ENCODE measurements at places on chromosomes 1 and 21. TPM values are rescaled to one million over a fixed set of nuclear protein-coding genes. Genes with fewer than 3 reads are reported as not detected.

PTAFR gene
- 3.0 TPM for total RNA-seq

ITLN2 gene
- not detected for total RNA-seq

FGR gene
- total RNA-seq, result 3.4 TPM

MCOLN3 gene
- total RNA-seq, result 3.0 TPM

TP73 gene
- total RNA-seq, result 0.63 TPM

ADAMTSL4 gene
- total RNA-seq, result 35.5 TPM

PCBP3 gene
- 4.3 TPM for total RNA-seq

ARMH1 gene
- total RNA-seq, result 1.4 TPM

POU3F1 gene
- 0.32 TPM for total RNA-seq

FMO4 gene
- 13.8 TPM for total RNA-seq

NOC2L gene
- 27.1 TPM for total RNA-seq

TAS1R1 gene
- not detected for total RNA-seq

S100A6 gene
- 322 TPM for total RNA-seq

ELAVL4 gene
- total RNA-seq, result 5.7 TPM

PLPP3 gene
- 256 TPM for total RNA-seq

MTOR gene
- 26.5 TPM for total RNA-seq

CFAP45 gene
- 0.48 TPM for total RNA-seq

TFF1 gene
- total RNA-seq, result not detected

CFAP74 gene
- 0.11 TPM for total RNA-seq

PDPN gene
- 19.1 TPM for total RNA-seq

ELOVL1 gene
- 28.1 TPM for total RNA-seq

DNAJC8 gene
- total RNA-seq, result 42.2 TPM

LCE6A gene
- not detected for total RNA-seq

CNTN2 gene
- total RNA-seq, result 2.1 TPM

SLC19A2 gene
- total RNA-seq, result 24.2 TPM

CPLANE2 gene
- total RNA-seq, result 3.2 TPM

TSACC gene
- not detected for total RNA-seq

SLC5A3 gene
- total RNA-seq, result 46.9 TPM

GOLT1A gene
- 2.1 TPM for total RNA-seq

MTARC1 gene
- total RNA-seq, result 12.2 TPM

HES3 gene
- total RNA-seq, result not detected

ZNF648 gene
- 0.11 TPM for total RNA-seq

DMRTA2 gene
- total RNA-seq, result not detected

C1orf185 gene
- total RNA-seq, result not detected

PTPRU gene
- 11.7 TPM for total RNA-seq

KIF2C gene
- 9.4 TPM for total RNA-seq

DCDC2B gene
- not detected for total RNA-seq

LCE1A gene
- total RNA-seq, result not detected

TRIM45 gene
- total RNA-seq, result 7.8 TPM

CENPS gene
- total RNA-seq, result 6.1 TPM

CD1E gene
- total RNA-seq, result 0.69 TPM

CR1 gene
- 6.7 TPM for total RNA-seq

GSTM4 gene
- total RNA-seq, result 12.4 TPM

AMIGO1 gene
- 2.9 TPM for total RNA-seq

MAB21L3 gene
- 3.2 TPM for total RNA-seq

LCK gene
- 0.90 TPM for total RNA-seq

JUN gene
- total RNA-seq, result 114 TPM

S100A5 gene
- not detected for total RNA-seq

LIPI gene
- total RNA-seq, result not detected

TTC22 gene
- total RNA-seq, result 2.1 TPM

All from urinary bladder (tissue), 4 donors.